ENCODE measurements at places on chromosomes 6 and 20.

- no peak for DNase-seq
Measured at GRCh38 chr6:85419046-85419759, 30.7 kb upstream of the NT5E start.

DNA sequence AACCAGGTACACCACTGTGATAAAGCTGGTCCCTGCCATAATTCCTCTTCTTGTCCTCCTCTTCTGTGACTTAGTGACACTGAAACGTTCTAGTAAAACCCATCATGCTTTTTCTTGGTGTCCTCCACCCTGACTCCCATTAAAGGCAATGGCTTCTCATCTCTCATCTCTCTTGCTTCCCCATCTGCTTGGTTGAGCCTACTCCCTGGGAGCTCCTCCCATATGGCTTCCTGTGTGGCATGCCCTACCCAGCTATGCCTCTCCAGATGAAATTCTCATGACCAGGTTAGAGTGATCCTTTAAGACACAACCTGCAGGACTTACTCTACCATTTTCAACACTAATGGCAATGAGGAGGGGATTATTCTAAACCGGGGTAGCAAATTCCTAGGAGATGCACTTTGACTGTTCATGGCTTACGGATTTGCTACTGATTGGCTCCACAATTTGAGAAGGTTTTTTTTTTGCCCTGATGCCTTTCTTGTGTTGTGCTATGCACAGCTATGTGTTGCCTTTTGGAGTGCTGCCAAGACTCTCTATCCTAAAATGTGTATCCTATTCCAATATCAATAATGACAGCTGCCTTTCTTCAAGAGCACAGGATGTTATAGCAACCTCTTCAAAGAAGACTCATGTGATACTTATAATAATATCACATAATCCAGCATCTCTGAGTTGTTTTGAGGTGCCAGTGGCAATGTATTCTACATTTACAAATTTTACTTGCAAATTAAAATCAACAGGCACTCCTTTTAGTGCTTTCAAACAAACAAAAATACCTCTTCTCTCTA, 6.1 kb downstream of the SIRPG start:
- no peak for DNase-seq

- DNase-seq, result no peak
Measured at GRCh38 chr6:125647391-125647790, 102.0 kb upstream of the HEY2 start.

- no peak for DNase-seq
Measured at GRCh38 chr6:148997865-148998264, 251.0 kb downstream of the UST start.

GRCh38 chr20:38134427-38135270, 30.4 kb downstream of the TGM2 start:
- DNase-seq, result no peak

DNA sequence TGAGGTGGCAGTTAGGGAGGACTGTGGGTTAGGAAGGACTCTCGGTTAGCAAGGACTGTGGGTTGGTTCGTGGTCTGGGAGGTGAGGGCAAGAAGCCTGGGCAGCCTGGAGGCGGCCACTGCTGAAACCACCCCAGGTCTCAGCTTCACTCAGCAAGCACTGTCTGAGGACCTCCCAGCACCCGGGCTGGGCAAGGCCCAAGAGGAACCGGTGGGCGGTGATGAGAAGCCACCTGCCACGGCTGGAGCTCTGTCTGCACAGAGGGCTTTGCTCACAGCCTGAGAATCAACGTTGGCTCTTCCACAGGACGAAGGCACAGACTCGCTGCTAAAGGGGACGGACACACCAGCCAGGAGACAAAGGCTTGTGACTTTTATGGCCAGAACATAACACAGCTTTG, 69.3 kb downstream of the DACT2 start:
- DNase-seq, result no peak

- no peak for DNase-seq
Measured at GRCh38 chr6:160027076-160027475, 58.2 kb downstream of the IGF2R start.

GRCh38 chr6:136437246-136437645, 113.0 kb downstream of the MAP7 start:
- no peak for DNase-seq

DNA sequence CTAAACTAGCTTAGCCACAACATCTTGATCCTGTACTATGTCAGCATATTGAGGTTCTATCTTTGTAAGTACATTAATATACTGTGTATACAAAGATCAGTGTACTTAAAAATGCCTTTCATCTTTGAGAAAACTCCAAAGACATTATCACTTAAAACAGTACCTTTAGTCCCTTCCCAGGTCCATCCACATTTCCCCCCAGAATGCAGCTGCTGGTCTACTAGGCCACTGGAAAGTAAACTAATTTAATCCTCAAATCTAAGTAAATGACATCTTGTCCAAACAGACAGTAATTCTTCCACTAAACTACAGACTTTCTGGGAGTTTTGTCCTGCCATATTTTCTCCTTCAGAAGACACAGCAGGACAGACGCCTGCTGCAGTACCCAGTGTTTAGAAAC, 68.7 kb downstream of the SYCP2 start:
- DNase-seq, result no peak

DNA sequence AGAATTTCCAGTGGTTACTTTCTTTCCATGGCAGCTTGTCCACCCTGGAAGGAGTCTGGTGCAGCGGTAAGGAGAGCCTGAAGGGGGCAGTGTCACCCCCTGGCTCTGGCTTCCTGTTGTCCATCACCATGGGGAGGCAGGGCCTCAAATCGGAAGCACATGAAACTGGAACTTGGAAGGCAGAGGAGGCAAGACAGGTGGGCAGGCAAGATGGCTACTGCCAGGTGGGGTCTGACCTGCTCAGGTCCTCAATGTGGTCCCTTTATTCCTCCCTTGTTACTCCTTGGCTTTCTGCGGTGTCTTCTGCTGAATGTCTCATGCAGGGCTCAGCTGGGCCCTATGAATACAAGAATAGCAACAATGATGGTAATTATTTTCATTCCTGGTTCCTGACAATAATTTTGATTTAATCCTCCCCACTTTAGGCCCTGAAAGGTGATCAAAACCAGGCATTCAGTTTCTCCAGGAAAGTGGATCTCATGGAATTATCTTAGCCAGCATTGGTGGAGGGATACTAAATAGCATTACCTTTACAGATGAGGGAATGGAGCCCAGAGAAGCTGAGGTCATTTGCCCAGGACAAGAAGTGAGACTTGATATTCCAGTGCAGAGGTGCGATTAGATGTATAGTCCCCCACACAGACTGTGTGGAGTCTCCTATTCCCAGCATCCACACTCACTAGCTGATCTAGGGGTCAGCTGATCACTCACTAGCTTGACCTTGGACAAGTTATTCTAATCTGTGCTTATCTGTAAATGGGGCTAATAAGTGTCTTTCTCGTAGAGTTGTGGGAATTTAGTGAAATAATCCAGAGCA, 17.6 kb upstream of the SNAI1 start:
- DNase-seq, result no peak

GRCh38 chr6:89910902-89911240, 16.6 kb downstream of the GJA10 start:
- DNase-seq, result no peak

- no peak for DNase-seq
Measured at GRCh38 chr20:8917084-8917483, 151.8 kb upstream of the PLCB4 start.

DNA sequence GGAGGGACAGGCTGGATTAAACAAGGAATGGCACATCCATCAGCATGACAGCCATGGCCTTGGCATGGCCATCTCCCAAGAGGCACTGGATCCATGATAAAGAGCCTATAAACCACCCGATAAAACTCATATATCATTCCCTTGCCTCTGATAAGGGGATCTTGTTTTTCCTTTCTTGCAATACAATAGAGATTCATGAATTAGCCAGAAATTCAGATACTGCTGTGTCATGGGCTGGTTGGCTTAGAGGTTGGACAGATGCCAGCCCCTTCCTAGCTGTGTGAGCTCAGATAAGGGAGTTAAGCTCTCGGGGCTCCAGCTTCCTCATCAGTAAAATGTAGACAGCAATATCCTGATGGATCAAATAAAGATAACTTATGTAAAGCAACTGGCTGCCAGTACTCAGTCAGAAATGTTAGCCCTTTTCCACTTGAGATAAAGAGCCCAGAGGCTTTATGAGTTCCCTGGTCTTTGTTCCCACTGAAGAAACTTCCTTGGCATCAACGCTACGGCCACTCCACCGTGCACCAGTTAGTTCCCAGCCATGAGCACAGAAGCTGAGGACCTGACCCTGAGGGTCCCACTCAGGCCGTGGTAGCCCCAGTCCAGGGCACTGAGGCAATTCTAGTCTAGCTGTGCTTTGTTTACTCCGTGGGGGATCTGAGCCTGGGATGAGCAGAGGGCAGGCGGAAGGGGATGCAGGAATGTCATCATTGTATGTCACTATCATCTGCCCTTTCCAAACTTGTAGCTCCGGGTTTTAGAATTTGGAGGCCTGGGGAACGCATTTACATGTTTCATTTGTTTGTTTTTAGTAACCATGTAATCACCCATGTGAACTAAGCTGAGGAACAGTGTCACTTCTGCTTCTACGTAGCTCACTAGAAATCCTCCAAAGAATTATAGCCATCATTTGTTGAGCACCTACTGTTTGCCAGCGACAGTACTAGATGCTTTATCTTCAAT, 67.2 kb upstream of the TBC1D7 start:
- peak; percentile 43 for DNase-seq

DNA sequence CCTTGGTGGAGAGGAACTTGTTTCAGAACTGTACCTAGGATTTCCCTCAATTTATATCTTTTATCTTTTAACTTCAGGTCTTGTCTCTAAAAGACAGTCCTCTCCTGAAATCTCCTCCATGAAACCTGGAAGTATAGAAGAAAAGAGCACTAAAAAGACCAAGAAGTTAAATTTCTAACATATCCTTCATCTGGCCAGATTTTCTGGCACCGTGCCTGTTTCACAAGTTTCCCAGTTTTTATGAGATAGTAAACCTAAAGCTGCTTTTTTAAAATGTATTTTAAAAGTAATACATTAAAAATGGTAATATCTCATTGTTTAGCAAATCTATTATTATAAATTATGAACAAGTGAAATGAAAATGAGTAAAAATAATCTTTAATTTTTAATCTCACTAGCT, 348.3 kb upstream of the RSPO3 start:
- no peak for DNase-seq

DNA sequence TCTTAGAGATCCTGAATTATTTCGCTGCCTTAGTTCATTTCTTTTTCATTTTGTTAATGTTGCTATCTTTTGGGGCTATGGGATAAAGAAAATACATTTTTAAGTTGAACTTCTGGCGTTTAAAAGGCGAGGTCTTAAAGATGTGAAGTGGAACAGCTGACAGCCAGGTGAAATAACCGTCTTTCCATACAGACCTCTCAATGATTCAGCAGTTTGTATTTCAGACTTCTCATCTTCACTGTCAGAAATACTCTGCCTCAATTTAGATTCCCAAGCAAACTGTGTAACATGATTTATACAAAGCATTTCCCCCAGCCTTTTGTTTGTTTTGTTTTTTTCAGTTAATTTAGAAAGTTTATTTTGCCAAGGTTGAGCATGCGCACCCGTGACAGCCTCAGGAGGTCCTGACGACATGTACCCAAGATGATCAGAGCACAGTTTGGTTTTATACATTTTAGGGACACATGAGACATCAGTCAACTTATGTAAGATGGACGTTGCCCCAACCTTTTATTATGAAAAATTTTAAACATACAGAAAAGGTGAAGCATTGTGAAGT, 40.0 kb downstream of the SLC9A8 start:
- DNase-seq, result no peak

- no peak for DNase-seq
Measured at GRCh38 chr20:13930281-13930680, 60.1 kb downstream of the SEL1L2 start.

DNA sequence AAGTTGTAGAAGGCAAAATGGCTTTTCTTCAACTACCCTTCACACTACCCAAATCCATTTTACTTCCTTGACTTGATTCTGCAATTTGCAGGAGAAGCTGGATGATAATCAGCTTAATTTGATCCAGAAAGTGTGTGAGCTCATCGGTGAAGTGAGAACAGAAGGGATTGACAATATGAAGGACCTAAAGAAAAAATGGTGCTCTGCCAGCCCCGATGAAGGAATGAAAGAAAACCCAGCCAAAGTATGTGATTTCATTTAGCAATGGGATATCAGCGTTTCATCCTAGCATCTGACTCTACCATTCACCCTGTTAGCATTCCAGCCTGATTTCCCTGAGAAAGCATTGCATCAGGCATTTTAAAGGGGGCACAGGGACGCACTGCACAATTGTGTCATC, 41.5 kb downstream of the CD164 start:
- no peak for DNase-seq

DNA sequence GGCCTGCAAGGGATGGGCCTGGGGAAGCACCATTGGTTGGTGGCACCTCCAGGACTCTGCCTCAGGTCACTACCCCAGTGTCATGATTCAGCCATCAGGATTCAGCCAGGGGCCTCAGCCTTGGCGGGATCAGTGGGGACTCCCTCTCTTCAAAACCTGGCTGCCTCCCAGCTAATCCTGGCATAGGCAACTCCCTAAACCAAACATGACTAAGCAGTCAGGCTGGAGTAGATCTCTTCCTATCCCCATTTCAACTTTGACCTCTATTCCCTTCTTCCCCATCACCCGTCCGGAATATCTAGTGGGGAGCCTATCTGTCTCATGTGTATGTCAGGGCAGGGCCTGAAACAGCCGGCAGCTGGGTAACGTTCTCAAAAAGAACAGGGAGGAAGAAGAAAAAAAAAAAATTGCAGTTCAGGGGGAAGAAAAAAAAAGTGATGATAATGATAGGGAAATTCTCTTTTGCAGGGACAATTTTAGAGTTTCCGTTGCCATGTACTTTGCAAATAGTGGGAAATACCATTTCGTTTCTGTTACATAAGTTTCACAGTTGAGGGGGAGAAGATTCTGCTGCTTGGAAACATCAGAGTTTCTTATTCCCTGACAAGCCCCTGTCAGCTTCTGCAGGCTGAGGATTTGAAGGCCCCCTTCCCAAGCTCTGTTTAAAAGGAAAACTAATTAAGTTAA, 4.1 kb upstream of the PREX1 start:
- no peak for DNase-seq

- DNase-seq, result no peak
Measured at GRCh38 chr6:3727036-3727435, 24.5 kb downstream of the PXDC1 start.

- no peak for DNase-seq
Measured at GRCh38 chr6:10576226-10576625, 55.1 kb downstream of the GCNT2 start.

- DNase-seq, result no peak
Measured at GRCh38 chr6:134979142-134979541, 29.2 kb upstream of the ALDH8A1 start.

- DNase-seq, result no peak
Measured at GRCh38 chr6:32668226-32668747, 1.8 kb upstream of the HLA-DQB1 start.

DNA sequence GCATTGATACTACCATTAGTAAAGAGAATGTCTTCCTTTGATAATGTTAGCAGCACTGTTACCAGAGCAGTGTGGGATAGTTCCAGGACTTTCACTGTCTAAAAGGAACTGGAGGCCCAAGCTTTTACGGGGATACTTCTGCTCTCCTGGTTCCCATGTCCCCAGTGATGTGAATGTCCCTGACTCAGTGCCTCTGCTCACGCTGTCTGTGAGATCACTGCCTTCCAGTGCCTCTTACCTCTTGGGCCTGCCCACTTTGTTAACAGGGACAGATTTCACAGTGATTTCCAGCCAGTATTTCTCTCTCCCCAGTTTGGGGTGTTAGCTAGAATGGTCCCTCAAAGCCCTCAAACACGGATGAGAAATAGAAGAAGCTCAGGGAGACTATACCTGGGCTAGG, 14.4 kb downstream of the PTPRA start:
- DNase-seq, result no peak
